A673 (cell line): ENCODE measurements at places on chromosomes 1 and 21. TPM values are rescaled to one million over a fixed set of nuclear protein-coding genes. Genes with fewer than 3 reads are reported as not detected.

PIGR gene
- not detected in 2 replicates for total RNA-seq

- no peak for DNase-seq
Observed at GRCh38 chr1:18412882-18413353, 67.8 kb upstream of the KLHDC7A start.

DNA sequence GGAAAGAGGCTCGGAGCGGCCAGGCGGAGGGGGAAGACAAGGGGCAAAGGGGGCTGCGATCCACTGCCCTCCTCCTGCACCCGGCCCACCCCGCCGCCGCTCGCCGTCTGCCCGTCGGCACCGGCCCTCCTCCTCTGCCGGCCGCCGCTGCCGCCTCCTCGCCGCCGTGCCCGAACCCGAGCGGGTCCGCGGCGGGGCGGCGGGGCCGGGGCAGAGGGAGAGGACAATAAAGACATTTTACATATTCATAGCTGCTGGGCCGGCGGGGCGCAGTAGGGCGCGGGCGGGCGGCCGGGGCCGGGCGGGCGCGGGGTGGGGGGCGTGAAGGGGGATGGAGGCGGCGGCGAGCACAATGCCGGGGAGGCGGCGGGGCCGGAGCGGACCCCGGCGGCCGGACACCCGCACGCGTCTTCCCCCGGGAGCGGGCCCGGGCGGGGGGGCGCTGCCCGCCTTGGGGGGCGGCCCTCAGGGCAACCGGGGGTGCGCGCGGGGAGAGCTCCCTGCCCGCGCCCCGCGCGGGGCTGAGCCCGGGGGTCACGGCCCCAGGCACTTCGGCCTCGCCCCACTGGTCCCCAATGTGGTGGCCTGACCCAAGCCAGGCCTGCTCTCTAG is 546 bp downstream of the POU2F1 start:
- DNase-seq: no peak

DNA sequence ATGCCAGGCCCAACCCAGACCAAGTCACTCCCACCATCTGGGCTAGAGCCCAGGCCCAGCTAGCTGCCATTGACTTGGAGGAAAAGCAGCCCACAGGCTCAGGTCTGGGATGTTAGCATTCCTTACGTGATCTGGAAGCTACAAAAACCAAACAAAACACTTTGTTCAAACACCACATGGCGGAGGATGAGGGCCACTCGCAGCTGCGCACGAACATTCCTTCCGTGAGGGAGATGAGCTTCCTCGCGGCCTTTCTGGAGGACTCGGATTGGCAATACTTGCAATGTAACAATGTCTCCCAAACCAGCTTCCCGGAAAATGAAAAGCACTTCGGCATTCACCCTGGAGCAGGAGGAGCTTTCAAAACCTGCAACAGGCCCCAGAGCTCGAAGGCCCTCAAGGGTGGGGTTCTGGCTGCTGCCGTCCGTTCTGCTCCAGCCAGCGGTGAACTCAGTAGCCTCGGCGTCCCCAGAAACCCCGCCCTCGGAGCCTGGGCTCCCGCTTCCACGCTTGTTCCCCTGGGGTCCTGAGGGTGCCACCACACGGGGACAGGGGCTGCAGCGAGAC is 40.5 kb downstream of the COL6A1 start:
- DNase-seq: no peak
